Activated T-helper 1 cell treated with Interleukin-2 at 50 U/mL for 16 hours (primary cell): ENCODE measurements at places on chromosomes 6 and 20.

GRCh38 chr6:149458806-149459205, 26.0 kb downstream of the ZC3H12D start:
- DNase-seq, result no peak

DNA sequence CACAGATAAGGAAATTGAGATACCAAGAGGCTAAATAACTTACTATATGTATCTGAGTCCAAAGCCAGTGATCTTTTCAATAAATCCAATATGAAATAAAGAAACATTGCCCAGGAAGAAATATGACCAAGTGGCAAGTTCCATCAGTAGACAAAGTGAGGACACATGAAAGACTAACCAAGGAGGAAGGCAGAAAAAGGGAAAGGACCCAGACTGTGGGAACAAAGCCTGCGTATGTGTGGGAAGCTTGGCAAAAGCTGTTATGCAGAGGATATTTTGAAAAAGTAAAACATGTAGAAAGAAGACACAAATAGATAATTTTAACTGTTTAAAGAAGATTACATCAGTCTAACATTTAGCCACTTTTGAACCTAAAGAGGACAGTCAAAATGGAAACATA, 264.4 kb upstream of the PRDM1 start:
- DNase-seq, result no peak

GRCh38 chr6:35091346-35092083, 49.6 kb downstream of the TCP11 start:
- no peak for DNase-seq

GRCh38 chr20:1304710-1305515, 24.0 kb downstream of the SDCBP2 start:
- no peak for DNase-seq

- DNase-seq, result no peak
Measured at GRCh38 chr20:47239719-47240067, 116.8 kb downstream of the ZMYND8 start.

- no peak for DNase-seq
Measured at GRCh38 chr6:153231048-153231646, 100.1 kb upstream of the RGS17 start.

DNA sequence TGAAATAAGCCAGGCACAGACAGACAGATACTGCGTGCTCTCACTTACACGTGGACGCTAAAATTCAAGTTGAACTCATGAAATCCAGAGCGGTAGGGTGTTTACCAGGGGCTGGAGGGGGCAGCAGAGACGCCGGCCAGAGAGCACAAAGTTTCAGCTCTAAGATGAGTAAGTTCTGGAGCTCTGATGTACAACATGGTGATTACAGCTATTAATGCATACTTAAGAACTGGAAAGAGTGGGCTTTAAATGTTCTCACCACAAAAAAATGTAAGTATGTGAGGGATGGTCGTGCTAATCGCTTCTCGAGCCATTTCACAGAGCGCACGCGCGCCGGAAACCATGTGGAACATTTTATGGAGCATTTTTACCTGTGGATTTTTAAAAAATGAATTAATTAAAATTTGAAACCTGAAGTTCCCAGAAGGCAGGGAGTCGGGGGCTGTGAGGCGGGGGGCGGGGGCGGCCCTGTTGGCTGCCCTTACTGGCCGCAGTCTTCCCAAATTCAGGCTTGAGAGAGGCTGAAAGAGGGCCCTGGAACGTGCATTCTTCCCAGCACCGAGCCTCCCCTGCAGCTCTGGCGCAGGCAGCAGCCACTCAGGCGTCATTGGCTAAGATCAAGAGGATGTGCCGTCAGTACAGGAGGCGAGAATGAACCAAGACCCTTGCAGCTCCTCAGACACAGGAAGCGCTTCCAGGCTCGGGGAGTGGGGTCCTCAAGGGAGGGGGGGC, 8.5 kb upstream of the SLCO4A1 start:
- DNase-seq, result no peak

- DNase-seq, result no peak
Measured at GRCh38 chr6:167568407-167569024, 243.6 kb downstream of the TTLL2 start.

DNA sequence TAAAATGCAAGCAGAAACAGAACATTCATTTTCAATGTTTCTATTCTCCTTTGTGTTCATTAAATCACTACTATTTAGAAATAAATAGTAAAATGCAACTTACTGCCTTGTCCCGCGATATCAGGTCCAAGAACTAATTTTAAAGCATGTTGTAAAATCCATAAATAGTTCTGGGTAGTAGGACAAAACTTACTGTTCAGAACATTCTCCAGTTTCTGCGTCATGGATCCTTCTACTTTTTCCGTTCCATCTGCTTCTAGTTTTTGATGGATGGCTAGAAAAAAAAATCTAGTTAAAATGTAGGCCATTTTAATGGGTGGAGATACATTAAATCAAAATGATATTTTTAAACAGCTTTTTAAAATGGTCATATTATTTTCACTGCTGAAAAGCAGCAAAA, 47.0 kb downstream of the HUS1B start:
- DNase-seq, result no peak

- DNase-seq, result no peak
Measured at GRCh38 chr6:46676604-46677313, 10.9 kb upstream of the TDRD6 start.

DNA sequence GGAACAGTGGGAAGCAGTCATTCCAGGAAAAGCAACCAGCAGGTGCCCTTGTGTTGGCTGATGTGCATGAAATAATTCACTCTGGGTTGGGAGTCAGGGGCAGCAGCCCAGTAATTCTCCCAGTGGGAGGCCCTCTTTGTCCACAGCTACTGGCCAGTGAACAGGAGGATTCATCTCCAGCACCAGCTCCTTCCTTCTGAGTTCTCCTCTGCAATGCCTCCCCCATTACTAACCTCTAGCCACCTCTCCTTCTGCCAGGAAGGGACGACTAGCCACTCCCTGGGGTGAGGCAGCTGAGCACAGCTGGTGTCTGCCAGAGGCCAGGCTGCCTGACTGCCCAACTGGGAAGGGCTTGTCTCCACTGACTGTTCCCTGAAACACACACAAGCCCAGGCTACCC, 12.5 kb upstream of the R3HDML start:
- no peak for DNase-seq

GRCh38 chr6:30135757-30136156, at the start of gene TRIM40:
Gene TRIM40, plus strand, starts transcription at chr6:30136140. Its CDS starts 897 bp downstream, at chr6:30137037.
- no peak for DNase-seq

GRCh38 chr20:23928353-23928752, 48.8 kb upstream of the CST5 start:
- DNase-seq, result no peak

DNA sequence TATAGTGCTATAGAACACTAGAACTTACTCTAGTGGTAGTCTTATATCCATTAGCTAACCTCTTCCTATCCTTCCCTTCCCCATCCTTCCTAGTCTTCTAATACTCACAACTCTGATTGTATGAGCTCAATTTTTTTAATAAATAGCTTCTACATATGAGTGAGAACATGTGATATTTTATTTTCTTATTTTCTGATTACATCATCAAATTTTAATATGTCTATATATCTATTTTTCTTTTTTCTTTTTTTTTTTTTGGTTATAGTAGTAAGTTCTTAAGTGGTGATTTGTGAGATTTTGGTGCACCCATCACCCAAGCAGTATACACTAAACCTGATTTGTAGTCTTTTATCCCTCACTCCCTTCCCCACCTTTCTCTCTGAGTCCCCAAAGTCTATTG, 112.5 kb downstream of the JAG1 start:
- DNase-seq, result no peak

- DNase-seq, result no peak
Measured at GRCh38 chr6:118134206-118134605, 227.1 kb downstream of the SLC35F1 start.

- DNase-seq, result no peak
Measured at GRCh38 chr20:49283703-49284625, 6.1 kb upstream of the ZNFX1 start.

DNA sequence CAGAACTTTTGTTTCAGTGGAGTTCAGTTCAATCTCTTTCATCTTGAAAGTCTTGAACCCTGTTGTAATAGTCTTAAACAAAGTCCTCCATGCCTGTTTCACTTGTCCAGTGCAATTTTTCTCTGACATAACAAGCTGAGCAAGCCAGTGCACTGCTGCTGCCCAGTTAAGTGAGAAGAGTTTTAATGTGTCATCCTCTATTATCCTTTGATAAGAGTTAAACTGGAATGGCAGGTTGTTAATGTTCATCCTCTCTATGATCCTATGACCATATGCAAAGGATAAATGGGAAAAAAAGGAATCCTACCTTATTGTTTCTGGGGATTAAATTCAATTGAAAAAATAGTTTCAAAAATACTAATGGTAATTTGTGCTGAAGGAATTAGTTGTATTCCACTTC, 197.5 kb downstream of the FRK start:
- DNase-seq, result no peak
